ENCODE measurements at places on chromosomes 3 and 15.

DNA sequence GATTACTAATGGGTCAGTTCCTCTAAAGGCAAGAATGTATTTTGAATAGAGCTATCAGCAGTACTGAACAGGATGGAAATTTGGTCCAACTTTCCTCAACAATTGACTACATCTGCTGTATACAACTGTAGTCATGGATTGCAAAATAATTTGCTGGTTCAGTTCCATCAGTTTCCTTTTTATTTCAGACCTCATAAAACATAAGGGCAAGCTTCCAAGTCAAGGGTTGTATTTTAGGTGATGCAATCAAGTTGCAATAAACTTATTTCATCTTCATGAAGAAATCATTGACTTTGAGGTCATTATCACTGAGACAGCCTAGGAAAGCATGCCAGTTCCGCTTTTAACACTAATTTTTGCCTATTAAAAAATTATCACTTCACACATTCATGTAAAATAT is 90.4 kb upstream of the TSEN2 start:
- no peak for DNase-seq

- DNase-seq = no peak
Measured at GRCh38 chr3:124014366-124014942, 22.5 kb upstream of the ROPN1 start.

DNA sequence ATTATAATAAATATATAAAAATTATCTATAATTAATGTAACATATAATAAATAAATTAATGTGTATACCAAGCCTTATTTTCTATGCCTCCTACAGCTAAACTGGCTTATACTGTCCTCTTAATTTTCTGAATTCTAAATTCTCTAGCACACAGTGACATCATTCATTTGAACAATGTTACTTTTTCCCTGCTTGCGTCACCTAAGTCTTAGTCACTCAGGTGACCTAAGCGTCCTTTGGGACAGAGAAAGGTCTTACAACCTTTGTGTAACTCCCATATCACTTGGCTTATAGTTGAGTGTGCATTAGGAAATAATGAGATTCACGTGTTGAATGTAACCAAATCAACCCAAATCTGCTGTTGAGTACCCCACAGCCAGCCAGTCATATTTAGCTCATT is 48.5 kb upstream of the KCNMB2 start:
- DNase-seq = no peak

GRCh38 chr15:68315035-68315434 is 37.5 kb downstream of the FEM1B start:
- no peak for DNase-seq

DNA sequence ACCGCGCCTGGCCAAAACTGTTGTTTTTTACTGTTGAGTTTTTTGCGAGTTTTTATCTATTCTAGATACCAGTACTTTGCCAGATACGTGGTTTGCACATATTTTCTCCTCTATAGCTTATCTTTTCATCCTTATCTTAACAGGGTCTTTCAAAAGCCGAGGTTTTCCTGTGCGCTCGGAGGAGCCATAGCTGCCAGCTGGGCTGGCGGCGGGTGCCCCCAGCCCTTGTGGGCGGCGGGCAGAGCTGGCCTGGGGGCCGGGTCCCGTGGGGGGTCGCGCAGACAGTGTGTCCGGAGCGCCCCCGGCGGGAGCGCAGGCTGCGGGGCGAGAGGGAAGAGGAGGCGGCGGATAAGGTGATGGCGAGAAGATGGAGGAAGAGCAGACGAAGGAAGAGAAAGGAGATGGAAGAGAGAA is 11.1 kb upstream of the EIF4A2 start:
- DNase-seq = no peak

DNA sequence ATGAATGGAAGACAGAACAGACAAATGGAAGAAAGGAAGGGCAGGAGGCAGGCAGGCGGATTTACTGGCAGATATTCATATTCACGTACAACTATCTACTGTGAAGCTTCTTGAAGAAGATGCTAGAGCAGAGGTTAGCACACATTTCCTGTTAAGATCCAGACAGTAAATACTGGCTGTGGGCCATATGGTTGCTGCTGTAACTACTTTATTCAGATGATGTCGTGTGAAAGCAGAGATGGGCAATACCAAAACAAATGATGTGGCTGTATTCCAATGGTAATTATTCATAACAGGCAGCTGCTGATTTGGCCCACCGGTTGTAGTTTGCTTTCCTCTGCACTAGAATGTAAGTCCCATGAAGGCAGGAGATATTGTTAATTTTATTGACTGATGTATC is 115.7 kb upstream of the PRTG start:
- no peak for DNase-seq

DNA sequence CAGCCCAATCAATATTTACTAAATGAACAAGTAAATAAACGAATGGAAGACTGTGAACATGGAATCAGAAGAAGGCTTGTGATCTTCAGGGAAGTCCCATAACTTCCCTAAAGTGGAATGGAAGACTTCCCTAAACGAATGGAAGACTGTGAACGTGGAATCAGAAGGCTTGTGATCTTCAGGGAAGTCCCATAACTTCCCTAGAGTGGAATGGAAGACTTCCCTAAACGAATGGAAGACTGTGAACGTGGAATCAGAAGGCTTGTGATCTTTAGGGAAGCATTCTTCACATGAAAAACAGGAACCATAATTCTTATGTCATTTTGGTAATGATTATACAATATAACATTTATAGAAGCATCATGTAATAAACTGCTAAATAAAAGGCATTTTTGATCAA is 38.8 kb downstream of the EOGT start:
- DNase-seq = no peak

GRCh38 chr3:45506084-45506483 is 88.5 kb upstream of the LIMD1 start:
- no peak for DNase-seq

- DNase-seq = no peak
Measured at GRCh38 chr3:197404030-197404429, 105.6 kb upstream of the DLG1 start.

DNA sequence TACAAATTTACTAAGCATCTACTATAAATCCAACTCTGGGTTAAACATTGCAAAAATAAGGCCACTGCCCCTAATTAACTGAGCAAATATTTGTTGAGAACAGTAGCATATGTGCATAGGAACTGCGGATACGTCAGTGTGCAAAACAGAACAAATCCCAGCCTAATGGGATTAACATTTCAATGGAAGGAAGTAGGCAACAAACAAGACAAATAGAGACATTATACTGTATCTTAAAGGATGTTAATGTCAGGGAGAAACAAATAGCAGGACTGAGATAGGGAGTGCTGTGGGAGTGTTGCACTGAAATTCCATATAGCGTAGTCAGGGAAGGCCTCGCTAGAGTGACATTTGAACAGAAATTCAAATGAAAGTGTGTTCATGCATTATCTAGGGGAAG is 89.7 kb upstream of the KCNAB1 start:
- no peak for DNase-seq

DNA sequence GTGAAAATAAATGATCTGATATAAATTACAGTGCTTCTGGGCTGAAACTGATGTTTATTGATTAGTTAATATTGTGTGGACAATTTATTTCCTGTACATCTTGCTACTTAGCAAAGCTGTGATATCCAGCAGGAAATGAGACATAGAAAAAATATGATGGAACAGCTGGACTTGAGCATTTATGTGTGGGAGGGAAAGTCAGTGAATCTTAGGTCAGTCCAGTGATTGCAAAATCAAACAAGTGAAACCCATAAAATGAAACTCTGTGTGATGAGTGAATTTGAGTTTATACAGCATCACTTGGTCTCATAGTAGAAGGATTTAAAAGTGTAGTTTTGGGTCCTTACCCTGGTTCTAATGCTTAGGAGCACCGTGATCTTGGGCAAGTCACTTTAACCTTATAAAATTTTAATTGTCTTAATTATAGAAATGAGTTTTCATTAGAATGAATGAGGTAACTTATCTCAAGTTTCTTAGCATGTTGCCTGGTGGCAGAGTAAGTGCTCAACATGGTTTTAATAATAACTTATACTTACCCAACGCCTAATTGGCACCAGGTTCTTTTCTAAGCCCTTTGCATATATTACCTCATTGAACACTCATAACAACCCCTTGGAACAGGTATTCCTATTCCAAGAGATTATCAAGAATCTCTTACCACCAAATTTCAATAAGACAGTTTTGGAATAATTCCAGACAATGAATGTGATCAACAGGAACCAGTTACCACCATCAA is 194.6 kb downstream of the ADAMTSL3 start:
- no peak for DNase-seq

- DNase-seq = no peak
Measured at GRCh38 chr15:66047321-66048024, 178.2 kb downstream of the RAB11A start.

- DNase-seq = no peak
Measured at GRCh38 chr3:99929745-99930139, 112.1 kb downstream of the CMSS1 start.

DNA sequence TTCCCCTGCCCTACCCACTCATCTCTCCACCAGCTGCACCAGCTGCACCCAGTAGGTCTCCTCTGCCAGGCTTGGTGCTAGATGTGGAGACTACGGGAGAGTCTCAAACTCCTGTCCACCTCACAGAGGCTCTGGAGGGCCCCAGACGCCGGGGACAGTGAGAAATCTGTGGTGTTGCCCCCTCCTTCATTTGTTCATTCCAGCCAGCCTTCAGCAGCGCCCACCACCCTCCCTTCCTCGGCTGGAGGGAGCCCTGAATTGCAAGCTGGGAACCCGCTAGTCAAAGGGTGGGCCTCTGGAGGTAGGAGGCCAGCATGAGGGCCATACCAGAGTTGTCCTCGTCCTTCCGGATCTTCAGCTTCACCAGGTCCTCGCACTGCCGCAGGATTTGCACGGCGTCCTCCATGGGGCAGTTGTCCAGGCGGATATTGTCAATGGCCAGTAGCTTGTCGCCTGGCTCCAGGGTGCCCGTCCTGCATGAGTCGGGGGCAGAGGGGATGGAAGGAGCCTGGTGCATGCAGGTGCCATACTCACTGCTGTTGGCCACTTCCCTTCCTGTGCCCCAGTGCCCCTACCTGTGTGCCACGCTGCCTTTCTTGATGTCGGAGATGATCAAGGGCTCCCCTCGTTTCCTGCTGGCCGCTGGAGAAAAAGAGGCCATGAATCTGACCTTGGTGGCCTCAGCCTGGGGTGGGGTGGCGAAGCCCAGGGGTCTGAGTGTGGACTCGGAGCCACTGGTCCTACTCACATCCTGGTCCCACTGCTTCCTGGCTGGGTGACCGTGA is 29.1 kb downstream of the GRIP2 start:
- DNase-seq = no peak

DNA sequence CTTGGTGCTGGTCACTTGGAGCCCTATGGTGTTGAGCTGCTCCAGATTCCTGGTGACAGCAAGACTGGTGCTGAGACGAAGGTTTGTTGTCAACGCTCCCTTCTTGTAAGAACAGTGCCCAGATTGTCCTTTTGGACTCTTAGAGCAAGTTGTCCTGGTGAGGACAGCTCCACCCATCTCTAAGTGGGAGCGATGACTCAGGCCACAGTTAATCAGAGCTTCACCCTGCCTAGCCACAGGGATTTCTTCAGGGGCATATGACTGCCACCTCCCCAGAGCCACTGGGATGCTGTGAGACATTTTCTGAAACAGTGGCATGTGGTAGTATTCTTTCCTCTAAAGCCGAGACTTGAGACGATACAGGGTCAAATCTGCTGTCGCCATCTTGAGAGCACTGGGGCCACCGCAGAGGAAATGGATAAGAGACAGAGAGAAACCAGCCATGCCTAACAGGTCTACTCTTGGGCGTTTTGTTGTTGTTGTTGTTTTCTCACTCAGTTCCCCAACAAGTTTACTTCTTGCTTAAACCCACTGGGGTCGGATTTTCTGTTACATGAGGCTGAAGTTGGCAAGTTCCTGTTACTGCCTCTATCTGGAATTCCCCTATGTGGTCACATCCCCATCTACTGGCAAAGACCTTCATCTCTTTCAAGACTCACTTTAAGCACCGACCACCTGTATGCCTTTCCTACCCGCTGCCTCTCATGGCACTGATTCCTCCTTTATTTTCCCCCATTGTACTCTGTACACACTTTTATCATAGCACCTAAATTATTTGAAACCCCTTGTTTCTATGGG is 16.0 kb upstream of the PCOLCE2 start:
- DNase-seq = no peak

GRCh38 chr3:98809557-98809956 is 46.4 kb downstream of the ST3GAL6 start:
- no peak for DNase-seq

GRCh38 chr3:126937973-126938372 is 44.9 kb upstream of the PLXNA1 start:
- DNase-seq = no peak

DNA sequence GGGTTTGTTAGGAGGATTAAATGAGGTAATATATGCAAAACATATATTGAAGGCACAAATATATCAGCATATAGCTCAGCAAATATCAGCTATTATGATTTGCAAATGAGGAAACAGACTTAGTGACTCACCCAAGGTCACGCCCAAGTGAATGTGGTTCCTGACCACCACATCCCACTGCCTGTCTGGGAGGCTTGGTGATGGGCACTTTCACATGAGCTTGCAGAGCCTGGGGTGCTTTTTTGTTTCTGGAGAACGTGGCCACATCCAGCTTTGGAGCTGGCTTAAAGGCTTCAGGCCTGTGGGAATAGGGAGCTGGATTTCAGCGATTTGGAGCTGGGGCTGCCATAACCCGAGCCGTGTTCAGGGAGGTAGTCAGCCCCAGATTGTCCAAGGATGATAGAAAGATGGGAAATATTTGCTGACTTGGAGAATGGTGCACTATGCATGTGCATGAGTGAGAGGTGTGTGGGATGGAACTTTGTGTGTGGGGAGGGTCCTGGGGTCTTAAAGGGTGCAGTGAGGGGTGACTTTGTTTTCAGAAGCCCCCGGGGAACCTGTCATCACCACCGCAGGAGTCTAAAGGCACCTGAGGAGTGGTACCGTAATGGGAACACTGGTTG is 12.0 kb upstream of the FGD5 start:
- DNase-seq = peak; percentile 26

DNA sequence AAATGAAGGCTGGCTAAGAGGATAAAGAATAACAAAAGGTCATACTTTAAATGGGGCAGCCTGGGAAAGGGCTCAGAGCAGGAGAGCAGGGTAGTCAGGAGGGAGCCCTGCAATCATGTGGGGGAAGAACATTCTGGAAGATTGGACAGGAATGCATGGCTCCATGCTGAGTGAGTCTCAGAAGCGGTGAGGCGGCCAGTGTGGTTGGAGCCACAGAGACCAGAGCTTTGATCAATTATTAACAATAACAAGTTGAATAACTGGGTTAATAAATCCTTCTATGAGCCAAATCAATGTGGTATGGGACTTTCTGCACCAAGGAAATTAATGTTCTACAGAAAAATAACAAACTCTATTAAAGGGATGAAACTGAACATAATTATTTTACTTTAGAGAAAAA is 57.9 kb upstream of the DCUN1D1 start:
- no peak for DNase-seq

DNA sequence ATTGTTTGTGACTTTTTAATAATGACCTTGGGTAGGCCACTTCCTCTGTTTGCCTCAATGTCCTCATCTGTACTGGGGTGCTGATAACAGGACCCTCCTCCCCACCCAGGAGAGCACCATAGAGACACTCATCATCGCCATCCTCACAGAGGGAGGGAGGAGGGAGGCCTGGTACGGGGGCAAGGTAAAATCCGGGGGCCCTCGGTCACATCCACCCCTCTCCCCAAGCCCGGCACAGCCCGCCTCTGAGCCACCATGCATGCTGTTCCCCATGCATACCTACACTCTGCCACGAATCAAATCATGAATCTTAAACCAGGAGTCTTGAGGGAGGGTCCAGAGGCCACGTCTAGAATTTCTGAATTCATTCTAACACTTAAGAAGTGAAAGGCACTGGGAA is 74.9 kb upstream of the IQSEC1 start:
- no peak for DNase-seq

All from CD4-positive, alpha-beta T cell treated with Interferon alpha-2 for 1 hour (primary cell).